Ecto neural progenitor cell (in vitro differentiated cells): ENCODE measurements at places on chromosomes 2 and 18.

DNA sequence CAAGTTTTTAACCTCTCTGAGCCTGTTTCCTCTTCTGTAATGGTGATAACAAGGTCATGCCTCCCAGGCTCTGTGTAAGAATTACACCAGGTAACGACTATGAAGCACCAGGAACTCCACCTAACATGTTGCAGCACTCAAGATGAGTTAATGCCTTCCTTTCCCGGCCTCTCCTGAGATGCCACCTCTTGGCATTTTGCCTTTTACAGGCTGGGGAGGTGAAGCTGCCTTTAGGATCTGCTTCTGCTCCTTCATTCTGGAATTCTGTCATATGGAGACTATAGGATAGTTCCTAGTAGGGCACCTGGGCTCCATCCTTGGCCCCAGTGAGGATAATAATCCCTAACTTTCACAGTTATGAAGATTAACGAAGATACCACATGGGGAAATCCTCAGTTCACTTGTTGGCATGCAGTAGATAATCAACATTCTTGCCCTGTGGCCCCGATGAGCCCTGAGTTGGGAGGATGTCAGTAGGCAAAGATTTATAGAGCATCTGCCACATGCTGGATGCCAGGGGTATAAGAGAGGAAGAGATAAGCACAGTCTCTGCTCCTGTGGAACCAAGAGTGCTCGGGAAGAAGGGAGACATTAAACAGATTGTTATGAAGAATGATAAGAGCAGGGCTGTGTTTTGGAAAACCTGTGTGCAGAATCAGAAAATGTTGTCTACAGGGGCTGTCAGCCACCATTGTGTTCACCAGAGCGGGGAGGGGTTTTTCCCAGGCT is 43.9 kb upstream of the KCNF1 start:
- no peak for DNase-seq

- no peak for DNase-seq
These were observed 274.2 kb upstream of the NCKAP5 start for GRCh38 chr2:133842446-133842845.

DNA sequence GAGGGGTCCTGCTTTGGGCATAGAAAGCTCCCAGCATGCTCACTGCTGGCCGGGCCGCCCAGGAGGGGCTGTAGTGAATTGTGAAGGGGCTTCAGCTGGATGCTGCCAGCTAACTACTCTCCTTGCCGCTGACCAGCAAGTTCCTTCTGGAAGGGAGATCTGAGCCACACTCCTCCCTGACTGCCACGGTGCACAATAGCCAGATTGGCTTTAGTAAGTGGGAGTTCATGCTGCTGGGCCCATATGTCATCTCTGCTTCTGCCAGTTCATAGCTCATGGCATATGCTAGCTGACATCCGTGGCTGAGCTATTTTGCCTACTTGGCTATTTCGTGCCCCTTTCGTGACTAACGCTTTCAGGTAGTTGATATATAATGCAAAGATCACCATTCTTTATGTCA is 51.6 kb upstream of the ROCK2 start:
- DNase-seq: no peak

DNA sequence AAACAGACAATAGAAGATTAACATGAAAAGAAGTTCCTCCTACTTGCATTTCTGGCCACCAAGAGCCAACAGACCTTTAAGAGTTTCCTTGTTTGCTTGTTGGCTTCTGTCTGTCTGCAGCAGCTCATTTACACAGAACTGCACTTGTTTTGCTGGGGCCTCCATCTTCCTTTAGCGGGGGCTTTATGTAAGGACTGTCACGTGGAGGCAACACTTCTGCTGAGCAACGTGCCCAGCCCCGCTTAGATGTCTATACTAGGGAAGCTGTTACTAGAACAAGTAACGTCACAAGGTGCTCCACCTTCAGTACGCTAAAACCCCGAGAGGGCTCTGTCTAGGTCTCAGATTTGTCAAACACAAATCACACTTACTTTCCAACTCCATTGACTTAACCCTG is 104.3 kb upstream of the PXDN start:
- DNase-seq: no peak
